ENCODE measurements at places on chromosomes 2 and 18.
A peak's percentile ranks its signal among the peaks of the same experiment; 100 is the strongest.

DNA sequence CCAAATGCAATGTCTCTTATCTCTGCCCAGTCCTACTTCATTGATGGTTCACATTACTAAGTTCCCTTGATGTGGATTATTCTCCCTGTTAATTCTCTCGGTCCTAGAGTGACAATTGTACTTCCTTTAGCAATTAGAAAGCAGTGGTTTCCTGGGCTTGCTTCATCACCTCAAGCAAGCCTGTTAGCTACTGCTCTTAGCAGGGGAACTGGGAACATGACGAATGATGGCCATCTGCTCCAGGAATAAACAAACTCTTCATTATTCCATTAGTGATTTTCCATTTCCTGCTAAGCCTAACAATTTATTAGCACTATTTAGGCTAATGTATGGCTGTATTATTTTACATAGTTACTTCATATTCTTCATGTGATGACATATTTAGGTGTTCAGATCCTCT is 331.8 kb downstream of the MTX2 start:
- no peaks in the 10 kb centered on the region for H3K4me1 ChIP-seq
- no peak overlapping the region for H3K27ac ChIP-seq
- H3K27me3 ChIP-seq: peaks cover 14% of the 10 kb centered on the region
- H3K36me3 ChIP-seq: no peaks in the 10 kb centered on the region

DNA sequence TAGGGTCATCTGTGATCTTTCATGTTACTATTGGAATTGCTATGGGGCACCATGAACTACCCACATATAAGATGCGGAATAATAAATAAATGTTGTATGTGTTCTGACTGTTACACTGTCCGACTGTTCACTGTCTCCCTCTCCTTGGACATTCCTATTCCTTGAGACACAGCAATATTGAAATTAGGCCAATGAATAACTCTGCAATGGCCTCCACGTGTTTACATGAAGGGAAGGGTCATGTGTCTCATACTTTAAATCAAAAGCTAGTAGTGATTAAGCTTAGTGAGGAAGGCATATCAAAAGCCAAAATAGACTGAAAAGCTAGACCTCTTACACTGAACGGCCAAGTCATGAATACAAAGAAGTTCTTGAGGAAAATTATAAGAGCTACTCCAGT is 751.3 kb downstream of the SOCS6 start:
- no peak overlapping the region for H3K4me3 ChIP-seq
- H3K27ac ChIP-seq: no peak overlapping the region
- no peaks in the 10 kb centered on the region for H3K4me1 ChIP-seq
- no peaks in the 10 kb centered on the region for H3K27me3 ChIP-seq
- no peak for DNase-seq
- H3K36me3 ChIP-seq: no peaks in the 10 kb centered on the region

DNA sequence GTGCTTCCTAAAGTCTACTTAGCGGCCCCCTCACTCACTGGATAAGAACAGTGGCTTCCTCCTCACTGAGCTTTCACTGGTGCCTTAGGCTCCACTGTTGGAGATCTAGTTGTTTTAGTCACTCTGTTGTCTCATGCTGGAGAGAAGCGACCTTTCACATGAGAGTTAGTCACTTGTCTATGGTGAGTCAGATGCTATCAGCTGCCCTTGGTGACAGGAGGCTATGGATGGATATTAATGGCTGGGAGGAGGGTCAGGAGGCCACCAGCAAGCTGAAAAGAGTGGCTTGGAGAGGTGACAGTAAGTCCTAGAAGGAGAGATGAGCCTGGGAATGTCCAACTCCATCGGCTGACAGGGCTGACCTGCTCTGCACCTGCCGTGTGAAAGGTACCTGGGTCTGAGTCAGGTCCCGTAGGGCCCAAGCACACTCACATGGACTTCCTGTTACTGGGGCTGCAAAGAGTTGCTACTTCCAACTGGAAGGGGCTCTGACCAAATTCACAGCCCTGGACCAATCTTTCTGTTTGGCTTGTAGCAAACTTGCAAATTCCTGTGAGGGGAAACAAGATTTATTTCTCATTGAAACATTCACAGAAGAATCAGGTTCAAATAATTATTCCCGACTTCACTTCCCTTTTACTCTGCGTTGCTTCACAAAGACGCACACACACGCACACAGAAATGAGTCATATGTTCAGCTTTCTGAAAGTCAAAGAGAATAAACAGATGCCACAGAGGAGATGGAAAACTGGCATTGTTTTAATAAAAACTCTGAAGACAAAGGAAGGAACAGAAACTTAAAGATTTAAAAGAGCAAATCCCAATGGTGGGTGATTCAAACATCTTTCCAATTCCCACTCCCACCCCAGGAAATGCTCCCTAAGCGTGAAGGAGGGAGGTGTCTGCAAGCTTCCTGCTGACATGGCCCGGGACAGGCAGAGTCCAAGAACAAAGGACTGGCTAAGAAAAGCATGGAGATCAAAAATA is 203.5 kb upstream of the TWIST2 start:
- H3K4me1 ChIP-seq: peaks cover 3% of the 10 kb centered on the region
- no peak overlapping the region for H3K27ac ChIP-seq
- H3K27me3 ChIP-seq: peaks cover 11% of the 10 kb centered on the region
- no peaks in the 10 kb centered on the region for H3K36me3 ChIP-seq

DNA sequence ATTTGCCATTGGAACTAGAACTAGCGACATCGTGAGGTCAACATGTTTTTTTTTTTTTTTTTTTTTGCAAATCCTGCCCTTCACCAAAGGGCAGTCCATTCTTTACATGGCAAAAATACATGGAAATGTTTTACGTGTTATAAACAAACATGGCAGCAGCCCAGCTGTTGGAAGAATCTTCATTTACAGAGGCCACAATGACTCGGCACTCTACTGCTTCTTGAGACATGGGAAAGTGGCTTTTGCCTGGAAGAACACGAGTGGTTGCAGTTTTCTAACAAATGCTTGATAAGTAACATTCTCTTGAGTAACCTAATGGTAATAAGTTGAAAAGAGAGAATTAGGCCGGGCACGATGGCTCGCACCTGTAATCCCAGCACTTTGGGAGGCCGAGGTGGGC is 22.8 kb upstream of the POLR1B start:
- H3K27ac ChIP-seq: no peak overlapping the region
- DNase-seq: no peak
- H3K4me1 ChIP-seq: peaks cover 8% of the 10 kb centered on the region
- H3K27me3 ChIP-seq: no peaks in the 10 kb centered on the region
- H3K4me3 ChIP-seq: no peak overlapping the region

GRCh38 chr2:127664895-127665225 is 10.5 kb downstream of the LIMS2 start:
- H3K4me1 ChIP-seq: no peaks in the 10 kb centered on the region
- H3K4me3 ChIP-seq: no peak overlapping the region
- H3K27ac ChIP-seq: no peak overlapping the region
- no peak for DNase-seq

GRCh38 chr18:49618742-49619681 is 57.2 kb downstream of the LIPG start:
- peaks cover 24% of the 10 kb centered on the region for H3K27me3 ChIP-seq
- no peak overlapping the region for H3K27ac ChIP-seq
- H3K4me1 ChIP-seq: peaks cover 4% of the 10 kb centered on the region
- DNase-seq: no peak

DNA sequence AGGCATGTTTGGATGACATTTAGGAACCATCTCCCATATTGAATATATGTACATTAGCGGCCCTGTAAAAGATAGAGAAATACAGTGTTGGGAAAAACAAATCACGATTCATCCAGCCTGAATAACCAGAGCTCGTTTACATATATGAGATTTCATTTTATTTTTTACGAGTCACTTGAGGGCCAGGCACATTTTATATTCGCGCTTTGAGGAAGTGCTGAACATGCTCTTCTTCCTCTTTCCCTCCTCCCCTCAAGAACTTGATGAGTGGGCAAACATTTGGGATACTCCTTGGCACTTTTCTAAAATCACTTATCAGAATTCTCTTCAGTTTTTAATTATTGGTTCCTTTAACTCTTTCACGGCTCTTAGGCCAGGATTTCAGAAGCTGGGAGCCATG is 268.0 kb upstream of the TANK start:
- no peaks in the 10 kb centered on the region for H3K4me1 ChIP-seq
- H3K36me3 ChIP-seq: no peaks in the 10 kb centered on the region
- no peaks in the 10 kb centered on the region for H3K27me3 ChIP-seq
- no peak for DNase-seq

DNA sequence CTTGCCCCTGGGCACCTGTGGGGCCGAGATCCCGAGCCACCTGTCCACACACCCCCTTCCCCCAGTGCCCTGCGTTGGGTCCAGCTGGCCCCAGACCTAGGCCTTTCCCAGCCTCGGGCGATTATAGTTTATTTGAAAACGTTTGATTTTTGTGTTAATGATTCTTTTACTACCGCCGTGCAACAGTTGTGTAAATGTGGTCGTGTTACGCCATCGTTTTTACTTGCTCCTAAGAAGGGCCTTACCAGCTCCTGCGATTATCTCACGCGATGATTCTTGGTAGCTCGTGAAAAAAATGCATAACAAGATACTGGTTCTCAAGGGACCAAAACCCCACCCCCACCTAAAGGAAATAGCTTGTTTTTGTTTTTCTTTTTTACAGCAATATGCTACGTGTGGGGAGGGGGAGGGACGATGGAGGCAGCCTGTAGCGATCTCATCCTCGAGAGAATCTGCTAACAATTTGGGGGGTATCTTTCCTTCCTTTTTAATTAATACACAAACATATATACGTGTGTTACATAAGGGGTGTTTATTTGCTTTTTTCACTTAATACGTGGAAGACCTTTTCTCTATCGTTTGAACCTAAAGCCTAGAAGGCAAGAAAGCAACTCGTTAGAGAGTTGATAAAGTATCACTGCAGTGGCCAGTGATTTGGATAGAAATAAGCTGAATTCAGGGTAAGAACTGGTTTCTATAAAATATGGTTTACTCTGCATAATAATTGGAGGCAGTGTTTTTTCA is 1.0 kb downstream of the ZDBF2 start:
- peak overlapping the region; percentile 88 for H3K4me3 ChIP-seq
- no peak for DNase-seq
- H3K4me1 ChIP-seq: peaks cover 14% of the 10 kb centered on the region

- H3K4me1 ChIP-seq: peaks cover 28% of the 10 kb centered on the region
- H3K4me3 ChIP-seq: no peak overlapping the region
- H3K27me3 ChIP-seq: no peaks in the 10 kb centered on the region
- peaks cover 30% of the 10 kb centered on the region for H3K36me3 ChIP-seq
- no peak overlapping the region for H3K27ac ChIP-seq
Measured at GRCh38 chr2:238009563-238009962, 42.7 kb downstream of the UBE2F start.

- no peaks in the 10 kb centered on the region for H3K36me3 ChIP-seq
- peaks cover 8% of the 10 kb centered on the region for H3K4me1 ChIP-seq
Measured at GRCh38 chr2:204545861-204546735, 823 bp downstream of the PARD3B start.

DNA sequence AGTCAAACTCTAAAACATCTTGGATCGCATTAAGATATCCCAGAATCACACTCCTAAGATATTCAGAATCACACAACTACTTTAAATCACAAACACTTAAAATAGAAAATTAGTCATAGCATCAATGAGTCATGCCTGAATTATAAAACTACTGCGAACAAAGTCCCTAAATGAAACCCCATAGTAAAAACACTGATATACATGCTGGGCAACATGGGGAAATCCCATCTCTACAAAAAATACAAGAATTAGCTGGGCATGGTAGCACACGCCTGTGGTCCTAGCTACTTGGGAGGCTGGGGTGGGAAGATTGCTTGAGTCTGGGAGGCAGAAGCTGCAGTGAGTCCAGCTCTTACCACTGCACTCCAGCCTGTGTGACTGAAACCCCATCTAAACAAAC is 101.7 kb downstream of the COBLL1 start:
- DNase-seq: no peak
- H3K27me3 ChIP-seq: no peaks in the 10 kb centered on the region
- H3K27ac ChIP-seq: no peak overlapping the region
- no peak overlapping the region for H3K4me3 ChIP-seq
- H3K36me3 ChIP-seq: no peaks in the 10 kb centered on the region

- H3K27ac ChIP-seq: no peak overlapping the region
- no peaks in the 10 kb centered on the region for H3K27me3 ChIP-seq
- H3K4me1 ChIP-seq: no peaks in the 10 kb centered on the region
- H3K36me3 ChIP-seq: no peaks in the 10 kb centered on the region
- no peak overlapping the region for H3K4me3 ChIP-seq
- DNase-seq: no peak
Measured at GRCh38 chr2:29220506-29221270, 105.5 kb downstream of the CLIP4 start.

GRCh38 chr2:220279372-220279771 is 651.9 kb downstream of the SLC4A3 start:
- no peak overlapping the region for H3K4me3 ChIP-seq
- DNase-seq: no peak
- H3K27me3 ChIP-seq: no peaks in the 10 kb centered on the region
- no peaks in the 10 kb centered on the region for H3K4me1 ChIP-seq
- H3K36me3 ChIP-seq: no peaks in the 10 kb centered on the region

- H3K4me3 ChIP-seq: no peak overlapping the region
- no peaks in the 10 kb centered on the region for H3K27me3 ChIP-seq
- H3K27ac ChIP-seq: no peak overlapping the region
Measured at GRCh38 chr2:124755386-124755785, 730.3 kb downstream of the CNTNAP5 start.

GRCh38 chr2:198571393-198571792 is 767.0 kb downstream of the PLCL1 start:
- no peaks in the 10 kb centered on the region for H3K4me1 ChIP-seq
- DNase-seq: no peak
- H3K4me3 ChIP-seq: no peak overlapping the region
- H3K36me3 ChIP-seq: no peaks in the 10 kb centered on the region
- no peaks in the 10 kb centered on the region for H3K27me3 ChIP-seq

GRCh38 chr18:23134780-23135549 is at the start of gene CABLES1:
Gene CABLES1 (plus strand): TSS chr18:23135485. CDS start chr18:23135763, 278 bp downstream.
- H3K36me3 ChIP-seq: no peaks in the 10 kb centered on the region
- peaks cover 11% of the 10 kb centered on the region for H3K4me1 ChIP-seq
- peak; percentile 58 for DNase-seq
- peak within 1 kb of the TSS; percentile 25 for H3K27ac ChIP-seq
- peak within 1 kb of the TSS; percentile 84 for H3K4me3 ChIP-seq

DNA sequence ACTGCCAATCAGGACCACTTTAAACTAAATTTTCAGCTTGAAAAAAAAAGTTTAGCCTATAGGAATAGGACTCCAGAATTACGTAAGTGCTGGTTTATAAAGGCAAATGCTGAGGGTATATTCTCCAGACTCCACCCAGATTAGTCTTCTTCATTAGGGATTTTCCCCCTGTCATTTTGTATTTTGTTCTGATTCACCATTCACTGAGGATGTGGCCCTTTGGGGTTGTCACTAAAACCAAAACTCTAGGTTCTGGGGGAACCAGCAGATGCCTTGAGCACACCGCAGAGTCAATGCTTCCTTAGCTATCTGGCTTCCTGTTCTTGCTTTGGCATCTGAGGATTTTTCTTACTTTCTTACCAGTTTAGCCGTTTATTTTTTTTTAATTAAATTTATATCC is 10.5 kb downstream of the SCYGR4 start:
- H3K36me3 ChIP-seq: no peaks in the 10 kb centered on the region
- H3K27me3 ChIP-seq: peaks cover 26% of the 10 kb centered on the region
- DNase-seq: no peak
- H3K4me1 ChIP-seq: no peaks in the 10 kb centered on the region

DNA sequence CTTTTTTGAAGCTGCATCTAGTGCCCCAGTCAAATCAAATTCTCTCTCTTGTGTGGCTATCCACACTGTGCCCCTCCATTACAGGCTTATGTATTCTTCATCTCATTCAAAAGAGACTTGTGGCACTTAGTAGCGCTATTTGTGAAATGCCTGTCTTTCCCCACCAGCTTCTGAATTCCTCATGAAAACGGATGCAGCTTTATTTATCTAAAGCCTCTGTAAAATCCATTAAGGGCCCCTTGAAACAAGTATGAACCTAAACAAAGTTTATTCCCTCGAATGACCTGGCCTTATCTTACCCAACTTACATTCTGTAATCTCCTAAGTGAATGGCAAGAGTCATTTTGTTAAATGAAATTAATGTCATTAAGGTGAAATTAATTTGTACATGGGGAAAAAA is 417.4 kb upstream of the PIK3C3 start:
- DNase-seq: no peak
- H3K4me3 ChIP-seq: no peak overlapping the region
- no peaks in the 10 kb centered on the region for H3K27me3 ChIP-seq
- H3K27ac ChIP-seq: no peak overlapping the region
